Stimulated activated CD4-positive, alpha-beta T cell treated with anti-CD3 and anti-CD28 coated beads, Interleukin-15, amount 100 ng/mL, for 1 hour (primary cell): ENCODE measurements at places on chromosomes 3 and 15.

GRCh38 chr3:11273891-11274291 is 1.7 kb downstream of the ATG7 start:
- DNase-seq = no peak

DNA sequence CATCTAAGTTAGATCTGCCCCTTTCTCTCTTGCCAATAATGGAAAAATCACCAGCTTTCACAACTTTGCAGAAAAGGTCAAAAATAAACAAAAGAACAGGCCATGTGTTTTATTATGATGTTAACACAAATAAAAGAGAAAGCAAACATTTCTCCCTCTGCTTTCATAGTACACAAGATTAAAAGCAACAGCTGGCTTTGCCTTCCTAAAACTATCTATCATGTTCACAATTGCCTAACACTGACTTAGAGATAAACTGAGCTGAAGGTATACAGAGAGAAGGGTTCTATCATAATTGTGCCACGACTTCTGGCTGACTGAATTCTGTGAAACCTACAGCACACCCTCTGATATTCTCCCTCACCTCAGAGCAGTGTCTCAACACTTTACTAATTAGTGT is 29.4 kb downstream of the AADAC start:
- DNase-seq = no peak

DNA sequence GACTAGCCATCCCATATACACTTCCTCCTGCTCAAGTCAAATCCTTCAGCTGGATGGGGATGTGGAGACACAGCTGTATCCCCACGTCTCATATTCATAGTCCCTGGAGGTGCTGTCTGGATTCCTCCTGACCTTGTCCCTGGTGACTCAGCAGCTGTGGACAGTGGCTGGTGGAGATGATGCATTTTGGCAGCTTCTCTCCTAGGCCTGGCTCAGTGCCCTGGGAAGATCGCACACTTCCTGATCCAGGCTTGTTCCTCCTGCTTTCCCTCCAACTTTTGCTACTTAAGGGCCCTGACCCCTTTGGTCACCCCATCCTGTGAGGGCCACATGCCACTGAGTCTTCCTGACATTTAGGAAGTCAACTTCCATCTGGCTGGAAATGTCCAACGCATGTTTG is 44.4 kb downstream of the ADAMTSL3 start:
- DNase-seq = no peak

- no peak for DNase-seq
Measured at GRCh38 chr15:50558012-50558411, 11.5 kb upstream of the USP50 start.

DNA sequence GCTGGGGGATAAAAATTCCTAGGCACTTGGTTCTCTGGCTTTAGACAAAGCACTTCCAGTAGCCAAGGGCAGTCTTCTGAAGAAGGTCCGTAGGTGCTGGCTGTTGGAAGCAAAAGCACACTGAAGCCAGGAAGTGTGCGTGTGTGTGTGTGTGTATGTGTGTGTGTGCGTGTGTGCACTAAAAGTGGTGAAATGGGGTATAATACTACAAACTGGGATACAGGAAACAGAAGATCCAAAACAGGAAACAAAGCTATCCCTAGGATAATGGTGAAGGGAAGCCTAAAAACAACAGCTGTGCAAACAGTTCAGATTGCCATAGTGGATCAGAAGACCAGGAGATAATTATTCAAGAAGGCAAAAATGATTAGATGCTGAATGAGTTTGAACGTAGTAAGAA is 103.4 kb downstream of the IL20RB start:
- no peak for DNase-seq

DNA sequence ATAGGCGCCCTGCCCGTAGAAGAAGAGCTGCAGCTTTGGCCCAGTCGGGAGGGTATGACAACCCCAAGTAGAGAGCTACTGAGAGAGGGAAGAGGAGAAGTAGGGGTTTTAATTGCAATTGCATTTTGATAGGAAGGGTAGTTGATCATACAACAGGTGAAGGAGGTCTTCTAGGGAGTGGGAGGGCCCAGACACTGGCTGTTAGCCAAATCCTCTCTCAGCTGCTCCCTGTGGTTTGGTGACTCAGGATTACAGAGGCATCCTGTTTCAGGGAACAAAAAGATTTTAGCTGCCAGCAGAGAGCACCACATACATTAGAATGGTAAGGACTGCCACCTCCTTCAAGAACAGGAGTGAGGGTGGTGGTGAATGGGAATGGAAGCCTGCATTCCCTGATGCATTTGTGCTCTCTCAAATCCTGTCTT is 408.9 kb upstream of the THBS1 start:
- no peak for DNase-seq

DNA sequence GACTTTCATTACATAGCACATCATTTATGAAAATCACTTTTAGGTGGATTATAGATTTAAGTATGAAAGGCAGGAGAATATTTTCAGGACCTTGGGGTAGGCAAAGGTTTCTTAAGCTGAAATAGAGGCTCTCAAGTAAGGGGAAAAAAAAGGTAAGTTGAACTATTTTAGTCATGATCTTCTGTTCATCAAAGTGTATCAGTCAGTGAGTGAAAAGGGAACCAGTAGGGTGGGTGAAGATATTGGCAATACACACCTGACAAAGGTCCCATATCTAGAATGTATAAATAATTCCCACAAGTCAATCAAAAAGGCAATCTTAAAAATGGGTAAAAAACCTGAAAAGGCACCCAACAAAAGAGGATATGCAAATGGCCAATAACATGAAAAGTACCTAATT is 218.6 kb downstream of the KLF13 start:
- no peak for DNase-seq

GRCh38 chr3:112734171-112734570 is 93.2 kb upstream of the CCDC80 start:
- DNase-seq = no peak

DNA sequence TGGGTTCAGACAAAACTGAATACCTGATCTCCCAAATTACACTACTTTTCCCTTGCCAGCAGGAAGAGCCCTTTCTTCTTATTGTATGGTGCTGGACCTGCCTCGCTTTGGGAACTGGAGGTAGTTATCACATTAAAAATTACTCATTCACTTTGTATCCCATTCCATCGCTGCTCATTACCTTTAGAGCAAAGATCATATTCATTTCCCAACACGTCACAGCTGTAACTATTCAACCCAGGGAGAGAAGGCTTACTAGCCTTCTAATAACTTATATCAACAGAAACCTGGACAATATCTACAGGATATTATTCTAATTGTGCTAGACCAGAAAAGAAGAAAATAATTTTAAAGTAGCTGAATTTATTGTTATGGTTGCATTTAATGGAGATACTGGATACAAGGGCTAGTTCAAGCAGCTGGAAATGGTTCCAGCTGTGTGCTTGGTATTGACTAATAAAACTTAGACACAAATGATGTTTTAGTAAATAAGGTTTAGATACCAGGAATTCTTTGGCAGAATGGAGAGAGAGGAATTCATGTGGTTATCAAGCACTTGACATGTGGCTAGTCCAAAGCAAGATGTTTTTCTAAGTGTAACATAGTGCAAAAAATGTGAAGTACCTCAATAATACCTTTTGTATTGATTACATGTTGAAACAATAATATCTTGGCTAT is 656.3 kb downstream of the ROBO1 start:
- DNase-seq = no peak

DNA sequence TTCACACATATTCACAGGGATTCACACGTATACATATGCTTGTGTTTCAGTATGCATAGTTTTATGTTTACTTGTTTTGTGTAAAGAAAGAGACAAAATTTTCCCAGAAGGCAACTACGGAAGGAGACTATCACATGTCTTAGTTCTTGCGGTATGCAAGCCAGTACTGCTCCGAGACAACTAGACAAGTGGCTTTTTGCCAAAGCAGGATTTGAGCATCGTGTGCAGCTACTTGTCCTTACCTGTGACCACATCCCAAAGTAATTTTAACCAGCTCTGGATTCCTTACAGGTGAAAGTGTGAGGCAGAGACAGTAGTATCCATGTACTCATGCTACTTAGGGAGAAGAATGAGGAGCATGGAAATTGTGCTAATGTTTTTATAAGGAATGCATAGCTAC is 591.4 kb upstream of the NR2F2 start:
- DNase-seq = no peak

- DNase-seq = no peak
Measured at GRCh38 chr15:87707566-87708130, 548.9 kb downstream of the NTRK3 start.
